Muscle of leg (tissue), 16 donors: ENCODE measurements at places on chromosomes 3 and 15. TPM values are rescaled to one million over a fixed set of nuclear protein-coding genes. Genes with fewer than 3 reads are reported as not detected.

DNA sequence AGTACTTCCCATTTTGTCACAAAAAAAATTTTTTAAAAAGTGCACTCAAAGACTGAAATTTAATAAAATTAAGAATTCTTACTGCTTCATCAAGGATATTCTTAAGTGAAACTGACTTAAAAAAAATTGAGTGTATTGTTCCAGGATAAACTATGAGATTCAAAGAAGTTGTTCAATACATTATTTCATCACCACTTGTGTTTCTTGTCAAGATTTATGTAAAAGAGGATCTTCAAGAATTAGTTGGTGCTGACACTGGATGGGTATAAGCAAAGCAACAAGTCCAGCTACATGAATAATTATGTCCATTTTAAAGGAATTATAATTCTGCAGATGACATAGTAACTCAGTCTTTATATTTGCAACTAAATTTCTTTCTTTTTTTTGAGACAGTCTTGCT is 4.3 kb upstream of the AP4E1 start:
- DNase-seq, result no peak

TUBGCP4 gene
- 7.0 TPM for total RNA-seq

EFCC1 gene
- 0.66 TPM for total RNA-seq

MNS1 gene
- 5.1 TPM for total RNA-seq

DNA sequence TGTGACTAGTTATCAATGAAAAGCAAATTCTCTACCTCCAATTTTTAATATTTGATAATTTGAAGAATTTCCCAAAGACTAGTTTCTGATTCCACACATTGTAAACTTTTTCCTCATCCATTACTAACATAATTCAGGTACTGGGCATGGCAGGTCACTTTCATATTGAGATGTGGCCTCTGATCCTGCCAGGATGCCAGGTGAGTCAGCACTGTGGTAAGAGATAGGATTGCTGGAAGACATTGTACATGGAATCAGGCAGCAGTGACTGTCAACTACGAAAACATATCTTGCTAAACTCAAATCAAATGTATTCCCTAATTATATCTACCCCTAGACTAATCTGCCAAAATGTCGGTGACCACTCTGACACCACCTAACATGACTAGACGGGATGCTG is 33.2 kb upstream of the POU1F1 start:
- no peak for DNase-seq

DNA sequence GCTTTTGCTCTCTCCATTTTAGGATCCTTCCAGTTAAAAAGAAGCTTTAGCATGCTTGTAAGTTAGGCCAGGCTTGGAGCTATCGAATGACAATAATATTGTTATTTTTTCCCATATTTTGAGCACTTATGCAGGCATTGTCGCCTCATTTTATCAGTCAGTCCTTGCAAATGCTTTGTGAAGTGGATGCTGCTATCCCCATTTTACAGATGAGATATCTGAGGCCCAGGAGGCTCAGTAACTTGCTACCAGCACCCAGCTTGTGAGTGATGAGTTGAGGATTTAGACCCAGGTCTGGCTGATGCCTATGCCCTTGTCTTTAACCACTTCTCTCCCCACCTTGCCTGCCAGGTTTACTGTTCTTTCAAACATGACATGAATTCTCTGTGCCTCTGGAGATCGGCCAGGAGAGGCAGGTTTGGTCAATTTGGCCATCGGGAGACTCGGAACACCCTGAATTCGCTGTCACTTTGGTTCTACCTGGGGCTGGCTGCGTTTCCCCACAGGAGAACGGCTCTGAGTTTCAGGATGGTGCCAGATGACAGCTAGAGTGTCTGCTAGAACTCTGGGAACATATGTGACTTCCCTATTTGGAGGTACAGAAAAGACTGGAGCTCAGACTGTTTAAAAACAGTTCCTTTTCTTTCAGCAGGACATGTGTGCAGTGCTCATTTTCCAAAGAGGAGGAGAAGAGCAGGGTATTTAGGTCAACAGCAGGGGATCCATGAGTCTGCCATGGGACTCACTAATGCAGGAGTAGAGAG is 25.5 kb upstream of the ZNF710 start:
- peak; percentile 25 for DNase-seq

ASB14 gene
- total RNA-seq, result 0.18 TPM

BMF gene
- total RNA-seq, result 10.1 TPM

- no peak for DNase-seq
These were observed 35.2 kb downstream of the CPN2 start for GRCh38 chr3:194315965-194316361.

DNA sequence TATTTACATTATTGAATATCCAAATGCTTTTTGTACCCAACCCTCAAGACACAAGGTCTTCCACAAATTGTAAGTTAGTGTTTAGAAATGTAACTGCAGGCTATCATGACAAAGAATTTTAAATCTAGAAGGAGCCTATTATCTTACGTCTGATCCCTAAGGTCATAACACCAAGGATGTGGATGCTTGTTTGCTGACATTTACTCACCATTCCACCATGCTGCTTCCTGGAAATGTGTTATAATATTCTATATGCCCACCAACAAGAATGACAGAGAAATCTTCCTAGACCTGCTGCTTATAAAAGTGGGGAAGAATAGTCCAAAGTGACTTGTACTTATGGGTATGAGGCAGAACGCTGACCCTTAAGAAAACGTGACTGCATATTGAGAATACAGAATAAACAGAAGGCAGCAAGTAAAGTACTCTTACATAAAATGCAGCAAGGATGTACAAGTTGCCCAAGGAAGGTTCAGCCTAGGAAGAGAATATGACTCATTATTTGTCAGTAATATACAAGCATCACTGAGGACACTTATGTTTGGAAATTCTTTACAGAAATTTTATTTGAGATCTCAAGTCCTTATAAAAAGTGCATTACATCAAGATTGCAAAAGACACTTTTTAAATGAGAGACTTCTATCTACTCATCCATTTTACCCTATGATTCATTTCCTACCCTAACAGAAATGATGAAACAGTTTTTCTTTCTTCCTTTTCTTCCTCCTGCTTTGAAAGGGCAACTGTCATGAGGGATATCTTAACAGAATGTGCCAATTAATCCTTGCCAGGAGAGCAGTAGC is 59.6 kb downstream of the ESYT3 start:
- no peak for DNase-seq

TMEM41A gene
- total RNA-seq, result 13.9 TPM

RETNLB gene
- total RNA-seq, result not detected

GRCh38 chr15:25178835-25179672 is 224.3 kb downstream of the SNRPN start:
- DNase-seq, result no peak

DNA sequence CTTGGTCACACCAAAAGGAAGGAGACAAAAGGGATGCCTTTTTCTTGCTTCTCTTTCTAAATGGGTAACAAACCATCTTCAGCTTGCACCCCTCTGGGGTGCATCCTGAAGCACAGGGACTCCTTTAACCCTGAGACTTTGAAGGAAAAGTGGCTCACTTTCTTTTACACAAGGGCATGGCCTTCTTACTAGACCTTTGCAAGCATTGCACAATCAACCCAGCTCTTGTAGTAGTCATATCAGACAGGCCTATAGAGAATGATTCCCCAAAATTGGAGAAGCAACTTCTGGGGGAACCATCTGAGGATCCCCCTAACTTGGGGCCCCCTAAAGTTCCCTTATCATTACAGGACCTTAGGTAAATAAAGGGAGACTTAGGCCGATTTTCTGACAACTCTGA is 56.1 kb upstream of the GK5 start:
- DNase-seq, result no peak

- peak; percentile 61 for DNase-seq
These were observed 72.9 kb downstream of the LRRC28 start for GRCh38 chr15:99324082-99324620.

- DNase-seq, result no peak
These were observed 28.7 kb upstream of the CMC1 start for GRCh38 chr3:28212681-28213080.

GRCh38 chr3:12218161-12218560 is 59.4 kb upstream of the TIMP4 start:
- no peak for DNase-seq

DNA sequence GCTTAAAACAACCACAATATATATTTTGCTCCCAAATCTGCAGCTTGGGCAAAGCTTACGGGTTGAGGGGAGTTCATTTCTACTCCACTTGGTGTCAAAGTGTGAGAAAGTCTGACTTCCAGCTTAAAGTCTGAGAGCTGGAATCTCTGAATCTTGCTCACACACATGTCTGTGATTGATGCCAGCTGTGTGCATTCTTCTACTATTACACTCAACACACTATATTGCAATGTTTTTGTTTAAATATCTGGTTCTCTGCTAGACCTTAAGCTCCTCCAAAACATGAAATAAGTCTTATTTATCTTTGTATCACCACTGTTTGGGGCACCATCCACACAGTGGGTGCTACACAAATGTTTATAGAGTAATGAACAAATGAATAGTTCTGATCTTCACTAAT is 36.7 kb upstream of the SECISBP2L start:
- no peak for DNase-seq

GRCh38 chr15:38992930-38993329 is 428.3 kb upstream of the RASGRP1 start:
- no peak for DNase-seq

GRCh38 chr3:135929670-135930069 is 35.9 kb upstream of the PPP2R3A start:
- peak; percentile 93 for DNase-seq

DNA sequence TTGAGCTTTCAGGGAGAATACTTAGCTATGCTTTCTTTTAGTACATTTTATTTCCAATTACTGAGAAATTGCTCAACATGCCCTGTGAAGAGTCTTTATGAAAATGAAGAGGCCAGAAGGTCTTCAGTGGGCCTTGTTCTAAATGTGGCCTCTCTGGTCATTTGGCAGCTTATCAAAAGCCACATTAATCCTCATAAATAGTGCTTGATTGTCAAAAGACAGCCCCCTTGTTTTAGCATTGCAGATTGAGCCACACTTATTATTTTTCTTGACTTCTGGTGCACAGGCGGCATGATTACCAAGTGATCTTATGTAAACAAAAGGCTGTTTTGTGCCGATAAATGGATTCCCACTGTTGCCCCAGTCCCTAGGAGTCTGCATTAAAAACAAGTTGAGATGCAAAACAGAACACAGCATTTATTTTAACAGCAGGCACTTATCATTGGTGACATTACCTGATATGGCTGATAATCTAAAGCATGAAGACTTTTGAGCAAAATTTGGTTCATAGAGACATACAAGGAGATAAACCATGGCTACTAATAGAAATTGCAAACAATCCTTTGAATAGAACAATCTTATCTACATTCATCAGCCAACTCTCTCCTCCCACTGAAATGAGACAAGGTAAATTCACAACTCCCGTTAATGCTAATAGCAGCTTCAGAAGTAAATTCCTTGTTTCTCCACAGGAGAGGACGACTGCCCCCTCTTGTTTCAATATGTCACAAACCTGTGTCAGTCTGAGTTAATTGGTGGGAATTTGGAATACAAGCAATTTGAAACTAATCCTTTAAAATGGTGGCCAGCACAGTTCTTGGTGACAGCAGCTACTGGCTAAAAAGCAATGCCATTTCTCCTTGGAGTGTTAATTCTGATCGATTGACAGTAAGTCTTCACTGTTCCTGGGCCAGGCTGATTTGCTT is 194.3 kb downstream of the NSUN3 start:
- DNase-seq, result no peak

GRCh38 chr3:65379223-65379622 is 659.5 kb downstream of the MAGI1 start:
- DNase-seq, result no peak

DNA sequence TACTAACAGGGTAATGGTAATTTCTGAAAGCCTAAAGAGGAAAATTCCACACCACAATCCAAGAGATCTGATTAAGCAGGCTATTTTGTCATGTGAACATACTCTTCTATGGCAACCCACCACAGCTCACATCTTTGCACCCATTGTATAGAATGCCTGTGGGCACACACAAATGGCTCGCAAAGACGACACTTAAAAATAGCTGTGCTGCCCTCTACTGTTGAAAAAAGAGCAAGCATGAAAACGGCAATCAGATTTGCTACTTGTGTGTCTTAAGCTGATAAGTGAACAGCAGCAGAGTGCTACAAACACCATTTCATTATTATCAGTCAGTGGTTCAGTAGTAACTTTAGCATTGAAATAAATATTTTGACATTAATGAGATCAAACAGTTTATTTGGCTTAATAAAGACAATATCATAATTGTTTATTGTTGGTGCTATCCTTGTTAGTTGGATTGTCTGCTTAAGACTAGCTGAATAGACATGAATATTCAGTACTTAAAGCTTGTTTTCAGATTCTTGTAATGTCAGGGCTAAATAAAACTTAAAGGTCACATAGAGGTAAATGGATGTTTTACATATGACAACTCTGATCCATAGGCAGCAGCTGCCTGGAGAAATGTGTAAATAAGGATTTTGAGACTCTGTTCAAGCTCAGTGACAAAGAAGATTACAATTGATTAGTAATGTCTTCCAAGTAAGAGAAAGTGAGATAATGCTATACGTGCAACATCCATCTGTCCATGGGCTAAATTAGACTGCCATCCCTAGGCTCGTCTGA is 199.1 kb downstream of the LRRN1 start:
- peak; percentile 48 for DNase-seq

CCRL2 gene
- total RNA-seq, result 0.53 TPM

DNA sequence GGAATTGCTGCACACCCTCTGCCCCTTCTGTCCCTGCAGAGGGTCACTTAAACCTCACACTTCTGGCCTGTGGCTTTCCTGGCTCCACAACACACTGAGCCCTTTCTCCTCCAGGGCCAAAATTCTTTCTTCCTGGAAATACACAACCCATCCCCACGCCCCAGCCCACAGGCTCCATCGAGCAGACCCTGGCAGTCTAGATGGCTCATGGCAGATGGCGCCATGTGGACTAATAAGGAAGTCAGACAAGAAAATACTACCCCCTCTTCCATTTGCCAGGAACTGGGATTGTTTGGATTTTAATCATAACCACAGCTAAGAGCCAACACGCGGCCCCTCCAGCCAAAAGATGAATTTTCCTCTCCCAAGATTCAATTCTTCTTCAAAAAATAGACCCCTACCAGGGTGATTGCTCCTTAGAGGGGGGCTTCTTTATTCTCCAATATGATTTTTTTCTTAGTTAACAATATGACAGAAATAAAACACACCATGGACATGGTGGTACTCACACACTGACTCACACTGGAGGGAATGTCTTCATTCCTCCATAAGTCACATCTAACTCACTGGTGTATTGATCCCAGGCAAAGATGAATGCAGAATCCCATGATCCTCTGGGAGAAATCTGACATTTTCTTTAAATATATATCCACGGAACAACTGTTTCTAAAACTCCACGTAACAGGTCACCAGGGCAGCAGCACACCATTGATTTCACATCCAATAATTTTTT is 111.5 kb downstream of the NTRK3 start:
- DNase-seq, result no peak

DNA sequence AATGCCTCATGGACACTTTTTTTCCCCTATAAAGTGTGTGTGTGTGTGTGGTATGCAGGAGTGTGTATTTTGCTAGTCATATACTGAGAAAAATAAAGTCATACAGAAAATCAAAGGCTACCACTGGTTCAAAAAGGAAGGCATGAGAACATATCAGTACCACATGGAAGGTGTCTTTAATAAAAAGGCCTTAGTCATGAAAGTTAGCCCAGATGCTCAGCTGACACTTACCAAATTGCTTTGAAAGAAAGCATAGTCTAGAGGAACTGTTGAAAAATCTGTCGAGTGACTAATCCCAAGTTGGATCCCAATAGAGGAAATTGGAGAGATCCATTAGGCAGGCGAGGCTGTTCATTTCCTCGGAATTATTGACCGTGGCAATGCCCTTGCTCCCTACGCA is 432.9 kb upstream of the CFAP20DC start:
- no peak for DNase-seq
